AML-193 (cell line): ENCODE measurements at places on chromosomes 7 and 10.

DNA sequence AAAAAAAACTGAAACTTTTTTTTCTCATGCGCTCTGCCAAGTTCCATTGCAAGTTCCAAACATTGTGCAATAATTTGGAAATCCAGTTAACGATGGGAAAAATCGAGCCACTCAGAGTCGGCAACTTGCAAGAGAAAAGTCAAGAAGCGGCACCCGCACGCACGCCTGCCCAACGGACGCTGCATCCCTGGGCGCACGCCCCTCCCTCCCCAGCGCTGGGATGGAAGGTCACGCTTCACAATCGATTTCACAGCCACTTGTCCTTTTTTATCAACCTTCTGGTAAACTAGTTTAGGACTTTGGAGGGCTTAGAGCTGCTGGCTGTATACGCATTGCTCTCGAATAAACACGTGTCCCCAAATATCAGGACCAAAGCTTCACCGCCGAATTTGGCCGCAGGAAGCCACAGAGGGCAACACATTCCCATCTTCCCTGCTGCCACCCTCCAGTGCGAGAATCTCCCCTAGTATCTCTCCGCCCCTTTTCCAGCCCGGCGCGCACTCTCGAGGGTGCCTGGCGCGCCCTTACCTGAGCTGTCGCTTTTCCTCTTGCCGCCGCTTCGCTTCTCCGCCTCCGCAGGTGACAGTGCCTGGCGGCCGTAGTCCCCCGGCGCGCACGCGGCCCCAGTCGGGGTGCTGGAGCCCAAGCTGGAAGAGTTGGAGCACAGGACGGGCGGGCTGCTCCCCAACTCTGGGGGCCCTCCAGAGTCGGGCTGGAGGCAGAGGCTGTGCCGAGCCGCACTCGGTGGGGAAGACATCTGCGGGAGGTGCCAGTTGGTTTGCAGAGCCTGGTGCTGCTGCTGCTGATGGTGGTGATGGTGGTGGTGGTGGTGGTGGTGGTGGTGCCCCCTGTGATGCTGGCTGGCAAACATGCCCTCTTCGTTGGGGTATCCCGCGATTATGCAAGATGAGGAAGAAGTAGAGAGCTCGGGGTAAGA, 857 bp downstream of the MEOX2 start:
- DNase-seq = no peak

- DNase-seq = no peak
Observed at GRCh38 chr10:102660888-102661657, 16.8 kb downstream of the TRIM8 start.

DNA sequence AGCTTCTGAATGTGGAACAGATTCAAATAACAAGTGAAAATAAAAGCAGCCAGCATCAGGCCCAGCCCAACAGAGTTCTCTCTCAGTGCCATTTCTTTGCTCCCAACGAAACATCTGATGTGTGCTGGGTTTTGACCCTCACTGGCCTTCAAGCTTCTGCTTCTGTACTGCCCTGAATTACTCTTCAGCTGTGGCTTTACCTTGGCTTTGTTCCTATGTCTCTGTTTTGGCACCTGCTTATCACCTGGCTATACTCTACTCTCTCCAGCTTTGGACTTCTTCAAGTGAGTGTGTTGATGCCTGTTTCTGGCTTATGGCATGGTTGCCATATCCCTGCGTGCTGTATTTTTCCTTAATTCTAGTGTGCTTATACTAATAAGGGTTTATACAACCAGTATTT, 768.3 kb downstream of the SORCS1 start:
- no peak for DNase-seq

DNA sequence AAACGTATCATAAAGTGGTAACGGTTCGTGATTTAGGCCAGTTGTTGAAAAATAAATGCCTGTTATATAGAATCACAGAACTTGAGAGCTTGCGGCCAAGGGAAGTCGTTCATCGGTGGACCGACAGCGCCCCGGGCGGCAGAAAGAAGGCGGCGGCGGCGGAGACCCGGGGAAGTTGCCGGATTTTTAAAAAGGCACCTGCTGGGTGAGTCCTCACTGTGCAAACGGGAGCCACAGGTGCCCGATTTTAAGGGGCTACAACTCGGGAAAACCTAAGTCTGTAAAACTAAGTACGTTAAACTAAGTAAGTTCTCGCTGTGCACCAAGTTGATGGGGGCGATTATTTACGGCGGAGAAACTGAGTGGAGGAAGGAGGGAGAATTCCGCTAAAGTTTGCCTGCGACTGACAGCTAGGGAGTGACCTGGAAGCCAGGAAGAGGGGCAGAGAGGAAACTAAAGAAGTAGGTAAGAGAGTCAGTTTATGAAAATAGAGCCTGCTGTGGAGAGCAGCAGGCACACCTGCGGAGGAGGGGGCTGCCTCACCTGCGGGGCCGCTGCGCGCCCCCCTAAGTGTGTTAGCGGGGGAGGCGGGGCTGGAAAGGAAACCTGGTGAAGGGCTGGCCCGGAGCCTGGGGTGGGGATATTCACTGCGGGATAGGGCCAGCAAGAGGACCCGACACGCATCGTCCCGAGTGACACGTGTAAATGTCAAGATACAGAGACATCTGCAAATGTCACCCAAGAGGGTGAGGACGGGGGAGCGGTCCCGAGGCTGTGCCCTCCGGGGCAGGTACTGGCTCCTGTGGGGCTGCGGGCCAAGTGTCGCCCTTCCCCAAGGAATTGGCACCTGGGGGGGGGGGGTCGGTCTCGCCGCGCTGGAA, 996 bp downstream of the ADAM12 start:
- no peak for DNase-seq

DNA sequence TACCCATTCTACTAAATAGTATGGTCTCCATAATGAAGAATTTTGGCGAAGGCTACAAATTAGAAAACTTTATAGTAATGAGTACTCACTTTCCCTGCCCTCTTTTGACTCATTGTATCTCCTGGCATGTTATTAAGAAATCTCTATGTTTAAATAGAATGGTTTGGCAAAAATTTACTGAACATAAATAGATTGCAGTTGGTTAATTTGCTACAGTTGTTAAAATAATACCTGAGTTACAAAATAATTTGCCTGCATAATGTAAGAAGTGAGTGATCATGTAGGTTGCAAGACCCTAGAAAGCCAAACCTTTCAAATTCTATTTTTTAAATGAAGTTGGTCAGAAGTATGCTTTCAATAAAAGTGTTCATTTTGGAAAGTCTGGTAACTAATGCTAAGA, 176.8 kb upstream of the AHR start:
- no peak for DNase-seq

DNA sequence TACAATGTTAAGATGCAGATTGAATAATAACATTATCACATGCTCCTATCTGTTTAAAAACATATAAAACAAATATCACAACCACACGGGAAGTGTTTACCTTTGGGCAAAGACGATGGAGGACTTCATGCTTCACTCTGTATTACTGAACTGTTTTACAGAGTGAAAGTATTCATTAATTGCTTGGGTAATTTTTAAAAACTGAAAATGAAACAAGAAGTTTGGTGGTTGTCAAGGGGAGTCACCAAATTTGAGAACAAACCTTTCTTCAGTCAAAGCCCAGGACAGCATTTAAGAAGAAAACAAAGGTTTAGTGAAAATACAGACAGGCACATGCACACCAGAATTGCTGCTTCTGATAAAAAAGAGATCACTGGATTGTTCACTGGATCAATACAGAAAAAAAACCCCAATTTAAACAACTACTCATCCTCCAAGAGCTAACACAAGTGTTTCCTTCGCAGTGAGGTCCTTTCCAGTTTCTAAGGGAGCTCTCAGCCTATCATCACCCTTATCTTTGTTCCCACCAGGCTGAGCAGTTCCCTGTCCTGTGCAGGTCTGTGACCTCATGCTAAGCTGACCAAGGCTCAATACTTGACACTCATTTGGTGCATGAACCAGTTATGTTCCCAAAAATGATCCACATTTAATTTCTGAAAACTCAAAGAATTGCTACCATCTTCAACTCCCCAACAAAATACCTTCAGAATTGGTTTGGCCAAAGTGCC, 8.8 kb downstream of the PARP12 start:
- DNase-seq = no peak
